Vagina (tissue), 2 donors: ENCODE measurements at places on chromosomes 6 and 20.

GRCh38 chr20:17628101-17628841, 53.8 kb downstream of the RRBP1 start:
- no peak for DNase-seq

DNA sequence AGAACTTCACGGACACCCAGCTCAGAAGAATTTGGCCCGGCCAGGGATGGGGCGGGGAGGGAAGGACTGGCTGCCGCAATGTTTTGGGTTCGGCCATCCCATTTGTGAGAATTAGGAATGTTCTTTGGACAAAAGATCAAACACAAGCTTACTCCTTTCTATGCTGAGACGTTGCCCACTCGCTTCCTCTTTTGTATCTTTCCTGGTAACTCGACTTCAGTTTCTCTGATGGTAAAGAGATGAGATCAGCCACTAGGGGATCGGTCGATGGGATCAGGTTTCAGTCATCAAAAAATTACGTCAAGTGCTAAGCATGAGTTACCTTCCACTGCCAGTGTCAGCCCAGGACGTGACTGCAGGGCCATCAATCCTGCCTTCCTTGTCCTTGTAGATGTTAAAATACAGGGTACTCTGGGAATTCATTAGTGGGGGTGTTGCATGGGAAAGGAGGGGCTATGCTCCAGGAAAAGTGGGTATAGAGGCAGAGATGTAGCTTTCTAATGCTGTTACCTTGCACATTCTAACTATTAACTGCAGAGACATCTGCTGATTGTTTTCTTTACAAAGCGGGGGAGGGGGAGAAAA, 190.2 kb downstream of the TSHZ2 start:
- DNase-seq = no peak

DNA sequence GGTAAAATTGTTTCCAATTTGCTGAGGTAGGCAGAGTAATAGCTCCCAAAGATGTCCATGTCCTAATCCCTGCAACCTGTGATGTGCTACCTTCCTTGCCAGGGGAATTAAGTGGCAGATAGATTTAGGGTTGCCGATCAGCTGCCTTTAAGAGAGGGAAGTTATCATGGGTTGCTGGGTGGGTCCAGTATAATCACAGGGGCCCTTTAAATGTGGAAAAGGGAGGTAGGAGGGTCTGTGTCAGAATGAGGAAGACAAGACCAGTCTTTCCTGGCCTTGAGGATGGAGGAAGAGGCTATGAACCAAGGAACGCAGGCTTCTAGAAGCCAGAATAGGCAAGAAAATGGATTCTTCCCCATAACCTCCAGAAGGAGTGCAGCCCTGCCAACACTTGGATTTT, 50.7 kb downstream of the CTCFL start:
- no peak for DNase-seq

- DNase-seq = no peak
These were observed 17.3 kb upstream of the TENT5A start for GRCh38 chr6:81769824-81770223.

GRCh38 chr6:134873500-134874388, 76.2 kb downstream of the ALDH8A1 start:
- no peak for DNase-seq

DNA sequence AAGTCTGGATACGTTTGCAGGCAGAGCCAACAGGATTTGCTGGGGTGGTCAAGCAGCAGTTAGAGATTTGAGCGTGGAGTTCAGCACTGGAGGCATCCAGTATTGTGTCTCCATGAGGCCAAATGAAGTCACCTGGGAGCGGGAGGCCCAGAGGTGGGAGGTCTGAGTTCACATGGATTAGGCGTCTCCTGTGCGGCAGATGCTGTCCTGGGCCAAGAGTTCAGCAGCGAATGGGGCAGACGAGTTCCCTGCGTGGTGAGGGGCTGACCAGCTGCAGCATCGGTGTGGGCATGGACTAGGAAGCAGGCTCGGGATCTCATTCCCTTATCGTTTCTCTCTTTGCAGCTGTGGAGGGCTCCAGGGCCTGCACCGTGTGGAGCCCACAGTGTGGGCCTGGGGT, 66.2 kb downstream of the BCAS4 start:
- no peak for DNase-seq

GRCh38 chr20:1943275-1944002, 48.2 kb downstream of the SIRPA start:
- no peak for DNase-seq

DNA sequence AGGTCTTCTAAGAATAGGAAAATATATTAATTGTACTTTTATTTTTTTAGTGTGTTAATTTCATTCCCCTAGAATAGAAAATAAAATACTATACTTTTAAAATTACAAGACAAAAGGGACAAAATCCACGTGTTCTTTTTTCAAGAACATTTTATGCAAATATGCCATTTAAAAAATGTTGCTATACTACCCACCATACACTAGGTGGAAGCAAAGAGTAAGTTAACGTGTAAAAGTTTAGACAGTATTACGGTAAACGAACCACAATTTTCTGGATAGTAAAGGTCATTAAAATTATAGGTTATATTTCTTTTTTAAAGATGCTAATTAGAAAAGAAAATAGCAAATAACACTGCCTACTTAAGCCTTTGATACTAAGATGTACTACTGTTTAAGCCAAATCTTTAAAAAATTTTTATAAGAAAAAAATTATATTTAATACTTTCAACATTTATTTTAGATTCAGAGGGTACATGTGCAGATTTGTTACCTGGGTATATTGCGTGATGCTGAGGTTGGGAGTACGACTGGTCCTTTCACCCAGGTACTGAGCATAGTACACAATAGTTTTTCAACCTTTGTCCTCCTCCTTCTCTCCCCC, 287.6 kb downstream of the PHF3 start:
- DNase-seq = no peak

DNA sequence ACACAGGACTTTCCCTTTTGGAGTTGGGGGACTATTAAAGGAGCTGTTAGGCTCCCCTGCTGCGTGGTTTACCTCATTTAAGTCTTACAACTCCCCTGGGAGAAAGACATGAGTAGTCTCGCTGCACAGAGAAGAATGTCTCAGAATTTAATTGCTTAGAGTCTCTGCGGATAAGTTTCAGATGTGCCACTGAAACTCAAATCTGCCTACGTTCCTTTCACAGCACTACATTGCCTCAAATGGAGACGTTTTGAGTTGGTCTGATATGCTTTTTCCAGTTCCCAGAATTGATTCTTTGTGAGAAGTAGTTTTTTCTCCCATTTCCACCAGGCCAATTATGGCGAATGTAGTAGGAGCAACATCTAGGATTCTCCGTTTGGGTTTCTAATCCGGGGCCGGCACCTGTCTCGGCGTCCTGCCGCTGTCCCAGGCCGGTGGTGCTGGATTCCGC, 532 bp upstream of the SLC35F1 start:
- DNase-seq = no peak

DNA sequence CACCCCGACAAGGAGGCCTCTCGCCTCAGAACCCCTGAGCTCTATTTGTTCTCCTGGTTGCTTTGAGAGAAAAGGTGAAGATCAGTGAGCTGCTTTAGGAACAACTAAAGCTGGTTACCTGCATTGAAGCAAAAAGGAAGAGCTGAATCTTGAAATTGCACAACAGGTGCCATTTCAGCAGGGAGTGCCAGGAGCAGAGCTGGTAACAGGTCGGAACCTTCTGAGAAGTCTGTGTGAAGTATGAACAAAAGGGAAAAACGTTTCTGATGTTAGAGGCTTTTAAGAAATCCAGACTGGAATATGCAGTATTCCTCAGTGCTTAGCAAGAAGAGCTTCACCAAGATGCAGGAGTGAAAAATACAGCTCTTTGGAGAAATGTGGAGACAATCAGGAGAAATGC, 164.0 kb downstream of the TMEM242 start:
- DNase-seq = no peak

- DNase-seq = no peak
These were observed 41.8 kb downstream of the SLC22A23 start for GRCh38 chr6:3415082-3415453.

- no peak for DNase-seq
These were observed 72.3 kb upstream of the NCOA3 start for GRCh38 chr20:47429409-47429808.

GRCh38 chr6:2976571-2977085, 5.3 kb upstream of the SERPINB6 start:
- DNase-seq = no peak

DNA sequence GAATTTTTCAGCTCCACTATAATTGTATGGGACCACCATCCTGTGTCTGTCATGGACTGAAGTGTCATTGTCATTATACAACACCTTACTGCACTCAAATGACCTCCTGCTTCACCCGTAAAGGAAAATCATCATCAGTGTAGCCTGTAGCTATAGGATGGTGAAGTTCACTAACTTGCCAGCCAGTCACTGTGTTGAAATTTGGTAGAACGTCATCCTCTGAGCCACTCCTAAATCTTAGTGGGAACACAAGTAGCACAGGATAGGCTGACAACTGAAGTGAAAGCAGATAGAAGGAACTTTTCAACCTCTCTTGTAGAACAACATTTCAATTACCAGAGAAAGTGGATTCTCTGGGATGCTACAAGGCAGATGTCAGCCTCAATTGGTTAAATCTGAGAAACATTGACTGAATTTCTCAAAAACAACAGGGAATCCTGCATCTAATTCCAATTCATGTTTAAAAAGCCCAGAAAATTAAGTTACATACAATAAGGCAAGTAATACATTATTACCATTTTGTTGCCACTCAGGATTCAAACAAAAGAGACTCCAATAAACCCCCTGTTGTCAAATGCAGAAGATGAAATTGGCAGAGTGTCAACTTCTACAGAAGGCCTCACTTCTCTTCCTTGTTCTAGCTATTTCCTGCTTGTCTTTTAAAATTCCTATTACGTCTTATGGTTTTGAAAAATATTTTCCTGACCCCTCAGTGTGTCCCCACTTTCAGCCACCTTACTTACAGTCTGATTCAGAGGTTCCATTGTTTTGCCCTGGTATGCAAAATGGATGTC, 647.9 kb upstream of the AGPAT4 start:
- DNase-seq = no peak

DNA sequence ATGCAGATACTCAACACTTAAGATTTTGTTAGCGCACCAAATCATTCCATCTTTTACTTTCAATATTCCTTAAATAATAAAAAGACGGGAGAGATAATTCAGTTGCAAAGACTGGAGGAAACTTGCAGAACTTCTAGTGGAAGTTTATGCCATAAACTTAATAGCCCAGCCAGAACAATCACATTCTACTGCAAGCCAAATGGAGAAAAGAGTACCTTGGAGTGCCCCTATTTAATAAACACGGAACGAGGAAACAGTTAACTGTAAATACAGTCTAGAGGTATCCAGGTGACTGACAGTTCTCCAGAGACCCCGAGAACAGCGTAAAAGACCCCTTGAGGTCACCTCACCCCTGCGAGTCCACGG, 635 bp downstream of the SLC35B3 start:
- DNase-seq = no peak

- DNase-seq = no peak
These were observed 30.6 kb downstream of the TFEB start for GRCh38 chr6:41704656-41705310.

- DNase-seq = no peak
These were observed 347.8 kb downstream of the CDKAL1 start for GRCh38 chr6:20882014-20882413.

DNA sequence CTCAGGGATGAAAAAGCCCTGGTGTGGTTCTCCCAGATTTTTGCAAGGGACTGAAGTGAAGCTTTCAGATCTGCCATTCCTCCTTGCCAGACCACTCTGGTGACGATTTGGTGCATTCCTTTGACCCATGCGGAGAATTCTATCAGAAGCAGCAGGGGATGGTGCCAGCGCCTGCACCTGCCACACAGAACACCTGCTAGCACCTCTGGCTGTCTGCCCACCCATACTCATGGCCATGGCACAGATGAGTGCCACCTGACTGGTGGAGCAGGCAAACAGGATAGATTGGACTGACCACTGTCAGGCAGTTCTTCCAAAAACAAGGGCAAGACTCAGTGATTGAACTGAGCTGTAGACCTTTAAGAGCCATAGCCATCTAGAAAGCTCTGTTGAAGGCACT, 107.1 kb downstream of the CDYL start:
- DNase-seq = no peak

DNA sequence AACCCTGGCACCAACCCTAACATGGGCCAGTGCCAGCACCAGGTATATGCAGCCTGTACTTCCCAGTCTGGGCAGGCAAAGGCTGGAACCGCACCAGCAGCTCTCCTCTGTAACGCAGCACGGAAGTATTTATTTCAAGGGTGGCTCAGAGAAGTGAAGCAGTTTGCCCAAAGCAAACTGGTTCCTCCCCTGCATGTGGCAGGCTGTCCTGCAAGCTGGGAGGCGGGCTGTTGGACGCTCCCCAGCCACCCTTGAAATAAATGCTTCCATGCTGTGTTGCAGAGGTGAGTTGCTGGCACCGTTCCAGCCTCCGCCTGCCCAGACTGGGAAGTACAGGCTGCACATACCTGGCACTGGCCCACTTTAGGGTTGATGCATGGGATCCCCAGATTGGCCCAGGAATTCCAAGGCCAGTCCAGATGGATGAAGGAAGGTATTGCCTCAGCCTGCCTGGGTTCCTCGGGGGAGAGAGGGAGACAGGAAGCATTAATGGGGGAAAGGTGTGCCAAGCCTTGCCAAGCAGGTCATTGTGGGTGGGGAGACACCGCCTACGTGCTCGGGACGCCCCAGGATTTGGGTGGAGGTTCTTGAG, 49.8 kb downstream of the PPARD start:
- no peak for DNase-seq

- DNase-seq = no peak
These were observed 9.6 kb downstream of the ERGIC3 start for GRCh38 chr20:35551503-35551902.

DNA sequence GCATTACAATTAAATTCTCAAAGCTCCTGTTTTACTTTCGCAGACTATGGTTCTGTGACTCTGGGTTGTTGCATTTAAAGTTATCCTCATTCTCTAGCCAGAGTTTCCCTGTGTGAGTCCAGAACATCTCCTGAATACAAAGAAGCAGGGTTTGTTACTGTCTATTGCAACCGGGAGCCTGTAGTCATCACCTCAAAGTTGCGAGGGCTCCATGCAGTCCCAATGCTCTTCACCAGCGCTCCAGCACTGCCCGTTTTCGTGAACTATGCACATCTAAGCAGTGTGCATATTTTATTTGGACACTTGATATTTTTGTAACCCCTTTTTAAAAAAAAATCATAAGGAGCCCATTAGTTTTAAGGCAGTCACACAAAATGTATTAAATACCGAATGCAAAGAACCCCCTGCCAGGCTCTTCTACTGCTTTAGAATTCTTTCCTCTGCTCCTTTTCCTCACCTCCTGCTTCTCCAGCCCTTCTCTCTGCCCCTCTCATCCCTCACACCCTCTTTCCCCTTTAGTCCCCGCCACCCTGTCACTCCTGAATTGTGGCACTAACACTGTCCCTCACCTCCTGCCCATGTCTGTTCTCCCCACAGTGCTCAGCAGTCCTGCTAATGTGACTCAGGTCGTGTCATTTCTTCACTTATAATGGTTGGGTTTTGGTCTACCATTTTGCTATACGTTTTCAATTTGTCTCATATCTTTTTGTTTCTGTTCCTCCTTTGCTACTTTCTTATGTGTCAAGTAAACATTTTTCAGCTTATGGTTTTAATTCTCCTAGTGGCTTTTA, 1.1 kb upstream of the HLA-C start:
- DNase-seq = no peak

DNA sequence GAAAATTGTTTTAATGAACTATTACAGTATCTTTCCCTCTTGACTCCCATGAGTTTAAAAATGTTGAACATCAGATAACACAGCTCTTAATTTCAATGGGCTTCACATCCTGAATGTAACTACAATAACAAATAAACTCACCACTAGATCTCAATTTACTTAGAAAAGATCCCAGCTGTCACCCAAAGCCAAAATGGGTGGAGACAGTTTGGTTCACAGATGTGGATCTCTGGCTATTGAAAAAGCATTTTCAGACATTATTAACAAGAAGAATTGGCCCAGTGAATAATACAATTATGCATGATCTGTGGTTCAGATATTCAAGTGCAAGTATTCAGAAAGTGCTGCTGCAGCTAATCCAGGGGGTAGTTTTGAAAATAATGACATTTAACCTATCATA, 184.7 kb upstream of the RALGAPA2 start:
- no peak for DNase-seq
